ENCODE measurements at places on chromosomes 12 and 14. TPM values are rescaled to one million over a fixed set of nuclear protein-coding genes. Genes with fewer than 3 reads are reported as not detected.

KDM2B gene
- 21.3 TPM for total RNA-seq

GZMB gene
- not detected for total RNA-seq

DNA sequence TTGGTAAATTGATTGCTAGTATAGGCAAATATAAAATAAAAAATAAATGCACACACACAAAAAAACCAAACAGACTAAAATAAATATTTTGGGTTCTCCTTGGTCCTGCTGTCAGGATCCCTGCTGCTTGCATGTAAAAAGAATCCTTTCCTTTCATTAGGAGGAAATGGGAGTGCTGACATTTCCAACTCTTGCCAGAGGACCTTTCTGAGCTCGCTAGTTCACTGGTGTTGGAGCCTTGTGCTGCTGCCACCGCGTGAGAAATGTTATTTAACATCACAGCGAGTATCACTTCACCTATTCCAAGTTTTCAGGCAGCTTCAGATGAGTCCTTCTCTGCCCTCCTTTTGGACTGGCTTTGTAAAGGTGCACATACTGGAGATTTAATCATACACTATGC lies 358.9 kb downstream of the NPAS3 start:
- peaks cover 3% of the 10 kb centered on the region for H3K4me1 ChIP-seq
- H3K27me3 ChIP-seq = no peaks in the 10 kb centered on the region
- H3K4me3 ChIP-seq = no peak overlapping the region
- no peaks in the 10 kb centered on the region for H3K36me3 ChIP-seq

DNA sequence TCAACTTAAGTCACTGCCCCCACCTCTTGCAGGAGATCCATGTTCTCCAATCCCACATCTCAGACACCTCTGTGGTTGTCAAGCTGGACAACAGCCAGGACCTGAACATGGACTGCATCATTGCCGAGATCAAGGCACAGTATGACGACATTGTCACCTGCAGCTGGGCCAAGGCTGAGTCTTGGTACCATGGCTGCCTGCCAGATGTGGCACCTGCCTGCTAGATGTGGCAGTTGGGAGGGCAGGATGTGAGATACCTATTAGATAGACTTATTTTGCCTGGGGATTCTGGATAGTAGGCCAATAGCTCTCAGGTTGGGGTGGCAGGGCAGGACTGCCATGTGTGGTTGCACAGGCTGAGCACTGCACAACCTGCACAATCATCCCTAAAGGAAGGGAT lies 7.9 kb upstream of the KRT86 start:
- peaks cover 2% of the 10 kb centered on the region for H3K36me3 ChIP-seq
- peaks cover 12% of the 10 kb centered on the region for H3K4me1 ChIP-seq
- no peak overlapping the region for H3K27ac ChIP-seq
- peaks cover 6% of the 10 kb centered on the region for H3K27me3 ChIP-seq

DNA sequence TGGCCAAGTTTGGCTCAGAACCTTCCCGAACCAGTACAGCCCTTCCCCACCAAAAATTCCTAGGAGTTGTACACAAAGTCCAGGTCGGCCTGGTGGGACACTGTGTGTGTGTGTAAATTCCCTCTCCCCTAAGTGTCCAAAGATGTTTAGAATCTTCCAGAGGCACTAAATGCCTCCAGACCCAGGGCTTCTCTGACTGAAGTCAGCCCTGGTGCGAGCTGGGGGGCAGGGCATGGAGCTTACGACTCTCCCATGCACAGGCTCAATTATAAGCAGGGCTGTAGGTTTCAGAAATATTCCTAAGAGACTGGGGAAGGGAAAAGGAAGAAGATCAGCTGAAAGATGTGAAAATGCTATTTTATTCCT lies 106.9 kb upstream of the ATF7IP start:
- peaks cover 69% of the 10 kb centered on the region for H3K4me1 ChIP-seq
- H3K36me3 ChIP-seq = no peaks in the 10 kb centered on the region
- H3K27me3 ChIP-seq = no peaks in the 10 kb centered on the region
- DNase-seq = no peak
- H3K4me3 ChIP-seq = no peak overlapping the region

PPP1R3E gene
- 20.7 TPM for total RNA-seq

DNA sequence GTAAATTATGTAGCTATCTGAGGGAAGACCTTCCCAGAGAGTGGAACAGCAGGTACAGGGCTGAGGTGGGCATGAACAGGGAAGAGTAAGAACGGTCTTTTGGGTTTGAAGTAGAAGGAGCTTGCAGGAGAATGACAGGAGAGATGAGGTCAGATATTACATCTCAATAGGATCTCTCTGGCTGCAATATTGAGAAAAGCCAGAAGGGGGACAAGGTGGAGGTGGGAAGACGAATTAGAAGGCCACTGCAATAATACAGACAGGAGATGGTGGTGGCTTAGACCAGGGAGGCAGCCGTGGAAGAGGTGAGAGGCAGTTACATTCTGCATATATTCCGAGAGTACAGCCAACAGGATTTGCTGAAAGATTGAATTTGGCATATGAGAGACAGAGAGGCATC lies 310.2 kb downstream of the APAF1 start:
- H3K27me3 ChIP-seq = peaks cover 13% of the 10 kb centered on the region
- DNase-seq = no peak

DNA sequence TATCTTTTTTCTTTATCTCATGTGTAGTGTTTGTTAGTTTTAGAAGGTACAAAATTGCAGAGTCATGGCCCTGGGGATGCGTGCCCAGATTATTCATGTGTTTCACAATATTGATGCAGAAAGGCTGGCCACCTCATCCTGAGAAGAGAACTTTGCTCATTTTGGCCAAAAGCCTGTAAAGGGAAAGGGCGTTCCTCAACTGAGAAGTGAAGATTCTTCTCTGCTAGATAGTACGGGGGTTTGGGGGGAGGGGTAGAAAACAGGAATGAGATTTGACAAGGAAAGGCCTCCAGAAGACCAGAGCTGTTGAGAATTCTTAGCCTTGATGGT lies 1.7 kb downstream of the MGST1 start:
- no peak for DNase-seq
- H3K4me3 ChIP-seq = peak overlapping the region; percentile 84
- H3K4me1 ChIP-seq = peaks cover 47% of the 10 kb centered on the region
- no peaks in the 10 kb centered on the region for H3K27me3 ChIP-seq
- H3K36me3 ChIP-seq = no peaks in the 10 kb centered on the region
- peak overlapping the region; percentile 92 for H3K27ac ChIP-seq

NEUROD4 gene
- total RNA-seq = not detected

DNA sequence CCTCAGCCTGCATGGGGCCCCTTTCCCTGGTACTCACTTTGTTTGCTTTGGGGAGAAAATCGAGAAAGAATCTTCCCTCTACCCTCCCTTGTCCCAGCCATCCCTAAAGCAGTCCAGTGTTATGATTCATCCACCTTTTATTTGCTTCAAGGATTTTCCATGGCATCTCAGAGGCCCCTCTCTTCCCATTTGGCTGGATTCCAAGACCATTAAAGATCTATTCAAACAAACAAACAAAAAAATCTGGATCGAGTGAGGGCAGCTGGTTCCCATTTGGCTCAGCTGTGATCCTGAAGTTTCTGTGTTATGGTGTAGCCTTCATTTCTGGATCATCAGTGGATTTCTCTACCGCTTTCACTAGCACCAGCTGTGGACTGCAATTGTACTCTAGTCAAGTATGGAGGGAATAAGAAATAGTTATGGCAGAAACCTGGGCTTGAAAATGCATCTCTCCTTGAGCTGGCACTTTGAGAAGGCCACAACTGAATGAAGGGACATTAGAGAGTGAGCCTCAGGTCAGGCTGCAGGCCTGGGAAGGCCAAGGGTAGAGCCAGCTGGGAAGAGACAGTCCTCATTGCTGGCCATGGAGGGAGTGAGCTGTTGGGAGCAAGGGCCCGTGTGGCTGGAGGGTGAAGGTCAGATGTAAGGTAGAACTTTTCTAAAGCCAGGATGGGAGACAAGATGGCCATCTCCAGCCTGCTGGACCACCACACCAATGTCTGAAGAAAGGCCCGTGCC lies 13.7 kb downstream of the KRT71 start:
- H3K4me1 ChIP-seq = peaks cover 11% of the 10 kb centered on the region
- H3K27me3 ChIP-seq = peaks cover 25% of the 10 kb centered on the region
- H3K27ac ChIP-seq = no peak overlapping the region
- H3K4me3 ChIP-seq = no peak overlapping the region
- no peaks in the 10 kb centered on the region for H3K36me3 ChIP-seq

GRCh38 chr12:69476276-69477017 lies 6.3 kb downstream of the FRS2 start:
- H3K36me3 ChIP-seq = peaks cover 1% of the 10 kb centered on the region
- H3K4me1 ChIP-seq = peaks cover 69% of the 10 kb centered on the region
- peak overlapping the region; percentile 87 for H3K27ac ChIP-seq
- no peaks in the 10 kb centered on the region for H3K27me3 ChIP-seq

CABP1 gene
- total RNA-seq = not detected

PROX2 gene
- total RNA-seq = not detected
